Uterine smooth muscle cell (primary cell): ENCODE measurements at places on chromosomes 1 and 21. TPM values are rescaled to one million over a fixed set of nuclear protein-coding genes. Genes with fewer than 3 reads are reported as not detected.

RBBP5 gene
- total RNA-seq = 23.6 and 26.9 TPM in 2 replicates

FUBP1 gene
- 111 and 172 TPM in 2 replicates for total RNA-seq

HSD11B1 gene
- 10.6 and 14.3 TPM in 2 replicates for total RNA-seq

ANGPTL3 gene
- not detected in 2 replicates for total RNA-seq

EPHA2 gene
- total RNA-seq = 30.3 and 38.4 TPM in 2 replicates
